CD4-positive, alpha-beta T cell treated with Interleukin-2 at 100 ng/mL for 4 hours (primary cell): ENCODE measurements at places on chromosomes 11 and 22.

GRCh38 chr11:107249054-107249453 is 208.6 kb downstream of the CWF19L2 start:
- DNase-seq, result no peak

DNA sequence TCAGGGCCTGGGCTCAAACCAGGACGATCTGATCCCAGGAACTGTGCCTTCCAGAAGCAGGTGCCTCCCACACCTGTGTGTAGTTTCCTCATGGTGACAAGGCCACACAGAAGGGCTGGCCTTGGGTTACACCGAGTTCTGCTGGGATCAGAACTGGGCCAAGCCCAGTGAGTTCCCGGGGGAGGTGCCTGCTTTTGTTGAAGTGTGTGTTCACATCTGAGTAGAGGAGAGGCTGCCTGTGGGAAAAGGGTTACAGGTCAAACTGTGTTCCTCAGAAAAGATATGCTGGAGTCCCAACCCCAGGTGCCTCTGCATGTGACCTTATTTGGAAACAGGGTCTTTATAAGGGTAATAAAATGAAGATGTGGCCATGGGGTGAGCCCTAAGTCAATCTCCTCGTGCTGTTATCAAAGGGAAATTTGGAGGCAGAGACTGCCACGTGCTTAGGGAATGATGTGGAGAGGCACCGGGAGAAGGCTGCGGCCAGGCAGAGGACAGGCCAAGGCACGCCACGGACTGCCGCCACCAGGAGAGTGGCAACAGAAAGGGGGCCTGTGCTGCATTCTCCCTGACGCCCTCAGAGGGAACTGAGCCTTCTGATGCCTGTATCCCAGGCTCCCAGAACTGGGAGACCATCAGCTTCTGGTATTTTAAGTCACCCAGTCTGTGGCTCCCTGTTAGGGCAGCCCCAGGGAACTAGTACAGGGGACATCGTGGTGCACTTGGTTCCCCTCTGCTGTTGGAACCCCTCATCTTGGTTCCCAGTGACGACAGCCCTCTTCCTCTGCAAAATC is 158.8 kb downstream of the CACNA1I start:
- DNase-seq, result no peak

DNA sequence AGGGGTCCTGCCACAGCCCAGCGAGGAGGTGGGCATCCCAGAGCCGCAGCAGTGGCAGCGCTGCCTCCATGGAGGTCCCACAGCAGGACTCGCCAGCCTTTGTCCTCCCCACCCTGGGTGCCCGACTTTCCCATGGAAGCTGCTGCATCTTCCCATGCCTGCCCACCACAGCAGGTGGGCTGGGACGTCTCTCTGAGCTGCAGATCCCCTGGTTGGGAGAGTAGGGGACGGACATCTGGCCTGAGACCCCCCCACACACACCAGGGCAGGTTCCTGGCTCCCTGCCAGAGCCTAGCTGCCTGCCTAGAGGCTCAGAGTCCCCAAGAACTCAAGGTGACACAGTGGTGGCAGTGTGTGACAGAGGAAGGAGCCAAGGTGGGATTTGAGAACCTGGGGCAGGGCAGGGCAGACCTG is 21.5 kb upstream of the PRR5 start:
- DNase-seq, result no peak

DNA sequence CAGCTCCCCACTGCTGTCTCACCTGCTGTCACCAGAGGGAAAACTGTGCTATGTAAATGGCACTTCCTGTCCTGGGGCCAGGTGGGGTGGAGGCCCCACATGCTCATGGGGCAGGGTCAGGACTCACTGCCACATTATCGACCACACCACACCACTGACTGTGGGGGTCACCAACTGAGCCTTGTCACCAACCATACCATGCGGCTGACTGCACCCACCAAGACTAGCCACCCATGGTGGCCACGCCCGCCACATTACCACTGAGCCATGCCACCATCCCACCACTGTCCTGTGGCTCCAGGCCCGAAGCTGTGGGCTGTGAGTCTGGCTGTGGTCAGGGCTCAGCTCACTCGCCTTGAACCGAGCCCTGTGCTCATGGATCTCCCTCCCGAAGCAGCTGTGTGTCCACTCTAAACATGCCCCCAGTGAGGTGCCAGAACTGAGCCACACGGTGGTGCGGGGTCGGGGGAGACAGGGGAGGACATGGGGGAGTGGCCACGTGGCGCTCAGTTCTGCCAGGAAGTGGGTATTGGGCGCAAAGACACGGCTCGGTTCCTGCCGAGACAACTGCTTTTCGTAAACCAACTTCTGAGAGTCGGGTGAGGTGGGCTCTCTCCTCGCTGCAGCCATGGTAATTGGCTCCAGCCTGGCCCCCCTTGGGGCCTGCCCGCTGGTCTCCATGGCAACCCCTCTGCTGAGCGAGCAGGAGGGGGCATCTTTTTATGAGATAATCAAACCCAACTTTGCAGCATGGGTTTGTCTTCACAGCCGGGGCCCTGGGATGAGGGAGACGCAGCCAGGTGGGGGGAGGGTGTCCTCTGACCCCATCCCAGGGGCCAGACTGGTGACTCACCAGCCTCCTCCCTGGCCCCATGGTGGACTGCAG is 23.2 kb downstream of the RTN4R start:
- peak; percentile 48 for DNase-seq

DNA sequence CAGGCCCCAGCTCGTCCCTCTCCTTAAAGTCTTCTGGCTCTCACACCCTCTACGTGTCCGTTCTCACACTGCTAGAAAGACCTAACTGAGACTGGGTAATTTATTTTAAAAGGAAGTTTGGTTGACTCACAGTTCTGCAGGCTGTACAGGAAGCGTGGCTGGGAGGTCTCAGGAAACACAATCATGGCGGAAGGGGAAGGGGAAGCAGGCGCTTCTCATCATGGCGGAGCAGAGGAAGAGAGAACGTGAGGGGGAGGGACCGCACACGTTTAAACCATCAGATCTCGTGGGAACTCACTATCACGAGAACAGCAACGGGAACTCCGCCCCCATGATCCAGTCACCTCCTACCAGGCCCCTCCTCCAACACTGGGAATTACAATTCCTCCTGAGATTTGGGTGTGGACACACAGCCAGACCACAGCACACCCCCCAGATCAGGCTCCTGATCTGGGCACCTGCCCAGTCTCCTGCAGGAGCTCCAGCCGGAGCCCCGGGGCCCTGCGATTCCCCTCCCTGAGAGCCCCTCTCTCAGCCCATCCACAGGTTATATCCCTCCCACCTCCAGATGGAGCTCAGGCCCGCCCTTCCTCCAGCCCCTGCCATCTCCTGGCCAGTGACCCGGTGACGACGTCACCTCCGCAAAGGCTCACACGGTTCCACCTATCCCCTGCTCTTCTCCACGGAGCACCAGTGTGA is 170.2 kb downstream of the BRD1 start:
- DNase-seq, result peak; percentile 81

DNA sequence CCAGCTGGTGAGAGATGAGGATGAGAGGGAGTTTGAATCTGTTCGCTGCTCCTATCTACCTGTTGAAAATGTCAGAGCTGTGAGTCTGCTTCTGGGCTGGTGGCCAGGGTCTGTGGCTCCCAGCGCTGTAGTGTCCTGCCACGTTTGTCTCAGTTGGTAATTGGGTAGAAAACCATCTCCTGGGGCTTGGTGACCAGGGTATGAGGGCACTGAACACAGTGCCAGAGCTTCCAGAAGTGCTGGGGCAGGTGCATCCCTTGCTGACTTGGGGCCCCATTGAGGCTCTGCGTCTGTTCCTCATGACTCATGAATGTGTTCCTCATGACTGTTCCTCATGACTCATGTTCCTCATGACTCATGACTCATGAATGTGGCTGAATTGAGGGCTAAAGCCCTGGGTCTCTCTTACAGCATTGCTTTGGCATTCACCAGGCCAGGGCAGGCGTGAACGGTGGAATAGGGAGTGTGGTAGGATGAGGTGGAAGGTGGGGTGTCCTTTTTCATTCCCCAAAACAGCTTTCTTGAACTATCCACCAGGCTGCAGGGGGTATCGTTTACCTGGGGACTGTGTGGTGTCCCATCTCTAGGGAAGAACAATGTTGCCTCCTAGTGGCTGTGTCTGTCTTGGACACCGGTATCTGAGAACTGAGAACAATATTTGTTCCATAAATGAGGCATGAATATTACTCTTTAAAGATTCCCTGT is 139.5 kb downstream of the COMMD9 start:
- no peak for DNase-seq

DNA sequence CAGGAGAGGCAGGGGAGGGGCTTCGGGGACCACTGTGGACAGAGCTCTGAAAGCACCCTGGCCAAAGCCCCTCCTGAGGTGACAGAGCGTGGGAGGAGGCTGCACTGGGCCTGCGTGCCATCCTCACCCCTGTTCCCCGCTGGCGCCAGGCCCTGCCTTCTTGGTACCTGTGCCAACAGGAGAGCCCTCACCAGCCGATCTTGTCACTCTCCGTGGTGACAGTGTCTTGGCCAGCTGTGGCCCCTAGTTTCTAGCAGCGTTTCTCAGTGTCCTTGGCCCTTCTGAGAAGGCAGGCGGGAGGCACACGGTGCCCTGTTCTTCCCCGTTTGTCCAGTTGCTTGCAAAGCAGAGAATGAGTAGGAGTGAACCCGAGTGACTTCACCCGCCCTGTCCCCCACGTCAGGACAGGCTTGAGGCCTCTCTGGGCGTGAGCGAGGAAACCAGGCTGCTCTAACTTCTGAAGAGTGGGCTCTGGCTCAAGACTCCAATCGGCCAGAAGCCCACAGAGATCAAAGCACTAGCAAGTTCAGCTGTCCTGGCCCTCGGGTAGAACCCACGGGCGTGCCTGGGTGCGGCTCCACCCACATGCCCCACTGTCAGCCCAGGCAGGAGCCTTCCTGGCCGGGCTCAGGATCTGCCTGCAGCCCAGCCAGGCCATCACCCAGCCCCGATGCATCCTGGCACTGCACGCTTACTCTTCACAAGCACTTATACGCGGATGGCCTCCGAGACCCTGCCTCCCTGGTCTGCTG is 60.2 kb upstream of the EMID1 start:
- no peak for DNase-seq

DNA sequence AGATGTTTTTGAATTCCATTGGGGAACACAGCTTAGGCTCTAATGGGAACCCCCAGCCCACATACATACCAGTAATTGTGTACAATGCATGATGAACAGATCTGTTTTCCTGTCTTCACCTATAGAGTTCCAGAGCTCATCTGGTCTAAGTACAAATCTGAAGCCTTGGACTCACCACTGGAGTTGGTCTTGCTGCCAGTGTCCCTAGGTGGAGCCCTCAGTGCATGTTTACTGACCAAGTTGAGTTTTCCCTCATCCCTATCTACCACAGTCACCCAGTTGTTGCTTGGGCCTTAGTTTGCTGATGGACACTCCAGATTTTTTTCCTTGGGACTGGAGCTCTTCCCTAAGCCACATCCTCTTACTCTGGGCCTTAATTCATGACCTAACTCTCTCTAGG is 159.2 kb upstream of the DDI1 start:
- DNase-seq, result no peak

DNA sequence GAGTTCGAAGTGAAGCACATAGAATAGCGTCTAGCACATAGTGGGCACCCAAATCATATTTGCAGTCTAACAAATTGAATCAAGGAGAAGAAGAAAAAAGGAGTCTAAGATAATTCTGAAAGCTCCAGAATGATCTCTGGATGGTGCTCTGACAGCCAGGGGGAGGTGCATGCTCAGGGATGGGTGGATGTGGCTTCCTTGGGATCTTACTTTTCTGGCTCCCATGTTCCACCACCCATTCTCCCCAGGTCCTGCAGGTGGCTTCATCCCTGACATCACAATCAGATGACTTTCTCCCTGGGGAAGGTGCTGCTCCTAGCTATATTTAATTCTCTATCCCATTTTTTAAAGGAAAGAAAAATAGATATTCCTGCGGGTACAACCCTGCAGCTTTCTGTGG is 381.9 kb downstream of the CADM1 start:
- no peak for DNase-seq

GRCh38 chr22:49380828-49381114 is 446.9 kb downstream of the BRD1 start:
- DNase-seq, result no peak

- no peak for DNase-seq
Observed at GRCh38 chr11:88175569-88176075, 379 bp upstream of the RAB38 start.

GRCh38 chr11:36402568-36403170 is 106.6 kb downstream of the PRR5L start:
- DNase-seq, result no peak

DNA sequence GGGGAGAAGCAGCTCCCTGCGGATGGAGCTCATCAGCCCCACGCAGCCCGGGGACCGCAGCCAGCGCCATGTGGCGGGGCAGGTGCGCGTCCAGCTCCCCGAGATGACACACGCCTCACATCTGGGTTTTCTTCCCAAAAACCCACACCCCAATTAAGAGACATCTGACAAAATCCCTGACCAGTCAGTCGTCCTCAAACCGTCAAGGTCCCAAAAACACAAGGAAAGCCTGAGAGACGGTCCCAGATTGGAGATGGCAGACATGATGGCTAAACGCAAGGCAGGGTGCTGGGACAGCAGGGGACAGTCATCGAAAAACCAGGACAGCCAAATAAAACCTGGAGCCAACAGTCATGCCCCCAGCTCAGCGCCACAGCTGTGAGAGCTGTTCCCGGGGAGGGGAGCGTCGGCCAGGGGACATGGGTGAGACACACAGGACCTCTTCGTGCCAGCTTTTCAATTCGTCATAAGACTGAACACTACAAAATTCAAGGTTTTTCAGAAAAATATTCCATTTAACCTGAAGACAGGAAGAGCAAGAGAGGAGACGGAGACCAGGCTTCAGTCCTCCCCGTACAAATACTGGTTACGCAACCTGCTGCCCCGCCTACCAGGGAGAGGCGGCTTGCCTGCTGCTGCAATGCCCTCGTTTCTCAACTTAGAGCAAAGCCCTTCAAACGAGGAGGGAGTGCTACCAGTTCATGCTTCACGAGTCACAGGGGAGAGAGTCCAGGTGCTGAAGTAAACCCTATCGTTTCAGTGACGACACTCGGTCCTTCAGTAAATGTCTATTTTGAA is 10.5 kb downstream of the TOLLIP start:
- no peak for DNase-seq

DNA sequence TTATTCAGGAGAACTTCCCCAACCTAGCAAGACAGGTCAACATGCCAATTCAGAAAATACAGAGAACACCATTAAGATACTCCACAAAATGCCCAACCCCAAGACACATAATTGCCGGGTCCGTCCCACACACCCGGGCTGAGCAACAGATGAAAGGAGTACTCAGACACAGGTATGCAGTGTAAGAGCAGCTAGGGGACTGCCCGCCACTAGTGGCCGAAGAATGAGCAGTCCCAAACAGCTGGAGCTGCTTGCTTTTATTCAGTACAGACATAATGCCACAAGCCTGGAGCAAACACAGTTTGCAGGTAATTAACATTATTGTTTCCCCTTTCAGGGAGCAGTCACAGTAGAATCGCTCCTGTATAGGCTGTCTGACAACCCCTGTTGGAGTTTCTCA is 364.6 kb downstream of the LUZP2 start:
- DNase-seq, result no peak

DNA sequence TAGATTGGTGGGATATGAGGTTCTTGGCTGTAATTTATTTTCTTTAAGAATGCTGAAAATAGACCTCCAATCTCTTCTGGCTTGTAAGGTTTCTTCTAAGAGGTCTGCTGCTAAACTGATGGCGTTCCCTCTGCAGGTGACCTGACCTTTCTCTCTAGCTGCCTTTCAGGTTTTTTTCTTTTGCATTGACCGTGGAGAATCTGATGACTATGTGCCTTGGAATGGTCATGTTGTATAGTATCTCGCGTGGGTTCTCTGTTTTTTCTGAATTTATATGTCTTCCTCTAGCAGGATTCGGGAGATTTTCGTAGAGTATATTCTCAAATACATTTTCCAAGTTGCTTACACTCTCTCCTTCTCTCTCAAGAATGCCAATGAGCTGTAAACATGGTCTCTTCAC is 122.2 kb downstream of the DDX10 start:
- DNase-seq, result no peak
